ENCODE measurements at places on chromosomes 1 and 21.

- peak; percentile 61 for DNase-seq
These were observed at the start of gene MEX3A for GRCh38 chr1:156082309-156083091. MEX3A (minus strand) TSS chr1:156082465; CDS start chr1:156081998, 467 bp downstream.

DNA sequence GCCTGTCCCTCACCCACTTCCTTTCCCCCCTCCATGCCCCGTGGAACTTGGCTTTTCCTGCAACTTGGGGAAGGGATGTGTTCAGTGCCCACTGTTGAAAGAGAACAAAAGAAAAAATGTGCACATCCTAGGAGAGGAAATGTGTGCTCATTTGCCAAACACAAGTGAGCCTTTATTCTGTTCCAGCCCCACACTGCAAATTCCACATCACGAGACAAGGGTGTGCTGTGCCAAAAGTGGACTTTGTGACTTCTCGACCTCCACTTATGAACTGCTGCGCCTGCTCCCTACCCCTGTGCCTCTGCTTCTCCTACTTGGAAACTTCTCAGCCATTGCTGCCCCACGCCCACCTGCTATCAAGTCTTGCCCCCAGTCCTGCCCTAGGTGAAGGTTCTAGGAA is 97.0 kb upstream of the GRIK3 start:
- DNase-seq, result no peak

- DNase-seq, result peak; percentile 10
These were observed 1211.6 kb upstream of the ADGRL4 start for GRCh38 chr1:80218112-80218511.

- DNase-seq, result no peak
These were observed 21.7 kb downstream of the UMODL1 start for GRCh38 chr21:42092771-42093170.

- DNase-seq, result no peak
These were observed 5.4 kb upstream of the LRRC40 start for GRCh38 chr1:70210820-70211219.

- no peak for DNase-seq
These were observed 25.2 kb upstream of the IKBKE start for GRCh38 chr1:206445116-206445515.

- no peak for DNase-seq
These were observed 539.5 kb downstream of the MATN1 start for GRCh38 chr1:30183895-30184294.

- DNase-seq, result no peak
These were observed 145.5 kb upstream of the NRIP1 start for GRCh38 chr21:15210235-15210678.

GRCh38 chr1:54488779-54489626 is 59.0 kb upstream of the ACOT11 start:
- DNase-seq, result peak; percentile 74

- DNase-seq, result no peak
These were observed 30.2 kb downstream of the RUNX3 start for GRCh38 chr1:24899581-24900485.

GRCh38 chr1:209219791-209220524 is 363.6 kb upstream of the CAMK1G start:
- DNase-seq, result no peak

DNA sequence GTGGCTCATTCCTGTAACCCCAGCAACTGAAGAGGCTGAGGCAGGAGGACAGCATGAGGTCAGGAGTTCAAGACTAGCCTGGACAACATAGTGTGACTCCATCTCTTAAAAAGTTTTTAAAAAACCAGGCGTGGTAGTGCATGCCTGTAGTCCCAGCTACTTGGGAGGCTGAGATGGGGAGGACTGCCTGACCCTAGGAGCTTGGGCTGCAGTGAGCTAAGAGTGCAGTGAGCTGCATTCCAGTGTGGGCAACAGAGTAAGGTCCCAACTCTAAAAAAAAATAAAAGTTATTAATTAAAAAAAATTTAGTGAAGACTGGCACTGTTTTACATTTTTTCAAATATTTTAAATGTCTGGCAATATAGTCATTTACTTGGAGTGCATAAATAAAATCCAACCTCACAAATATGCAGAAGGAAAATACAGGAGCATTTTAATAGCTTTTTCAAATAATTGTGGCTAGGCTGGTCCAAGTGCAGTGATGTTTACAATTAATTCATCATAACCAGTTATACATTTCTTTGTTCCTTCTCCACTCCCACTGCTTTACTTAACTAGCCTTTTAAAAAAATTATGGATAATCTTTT is 10.8 kb downstream of the ZBTB8OS start:
- DNase-seq, result no peak

DNA sequence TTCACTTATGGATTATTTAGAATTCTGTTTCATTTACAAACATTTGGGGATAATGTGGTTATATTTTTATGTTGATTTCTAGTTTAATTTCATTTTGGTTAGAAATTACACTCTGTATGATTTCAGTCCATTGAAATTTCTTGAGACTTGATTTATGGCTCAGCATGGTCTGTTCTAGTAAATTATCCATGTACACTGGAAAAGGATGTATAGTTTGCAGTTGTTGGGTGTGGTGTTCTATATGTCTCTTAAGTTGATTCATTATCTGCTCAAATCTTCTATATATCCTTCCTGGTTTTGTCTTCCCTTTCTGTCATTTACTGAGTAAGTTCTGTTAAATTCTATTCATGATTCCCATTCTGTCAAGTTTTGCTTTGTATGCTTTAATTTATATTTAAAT is 52.3 kb downstream of the RAP1A start:
- no peak for DNase-seq

DNA sequence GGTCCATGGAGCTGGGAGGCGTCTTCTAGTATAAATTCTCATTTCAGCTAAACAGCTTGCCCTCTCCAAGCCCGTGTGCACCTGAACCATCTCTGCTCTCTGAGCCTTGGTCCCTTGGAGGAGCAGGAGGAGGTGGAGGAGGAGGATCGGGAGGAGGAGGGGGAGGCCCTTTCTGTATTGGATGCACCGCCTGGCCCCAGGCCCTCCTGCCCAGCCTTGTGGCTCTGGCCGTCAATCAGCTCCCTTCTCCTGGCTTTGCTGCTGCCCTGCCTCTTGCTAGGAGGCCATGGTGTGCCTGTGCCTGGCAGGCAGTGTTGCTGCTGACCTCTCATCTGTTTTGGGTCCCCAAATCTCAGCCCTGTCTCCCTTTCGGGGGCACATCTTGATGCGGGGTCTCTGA is 9.0 kb downstream of the COL18A1 start:
- DNase-seq, result no peak

DNA sequence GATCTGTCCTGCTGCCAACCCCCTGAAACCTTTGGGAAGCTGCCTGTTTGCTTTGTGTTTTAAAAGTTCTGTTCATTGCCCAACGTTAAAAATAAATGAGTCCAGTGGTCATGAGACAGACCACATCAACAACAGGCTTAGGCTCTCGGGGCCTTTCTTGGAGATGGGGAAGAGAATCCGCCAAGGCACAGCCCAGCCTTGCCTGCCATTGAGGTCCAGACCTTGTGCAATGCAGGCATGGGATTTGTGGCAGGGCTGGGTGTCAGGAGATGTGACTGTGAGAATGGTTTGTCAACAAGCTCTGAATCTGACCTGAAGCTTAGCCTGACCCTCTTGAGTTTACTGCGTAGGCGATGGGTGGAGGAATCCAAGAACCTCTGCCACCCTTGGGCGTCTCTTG is 4.2 kb downstream of the SPSB1 start:
- DNase-seq, result no peak

Measured in NCI-H1436 (cell line).